ENCODE measurements at places on chromosomes 5 and 9.

GRCh38 chr5:97980291-97980690 lies 793.2 kb upstream of the RGMB start:
- peak; percentile 66 for DNase-seq

DNA sequence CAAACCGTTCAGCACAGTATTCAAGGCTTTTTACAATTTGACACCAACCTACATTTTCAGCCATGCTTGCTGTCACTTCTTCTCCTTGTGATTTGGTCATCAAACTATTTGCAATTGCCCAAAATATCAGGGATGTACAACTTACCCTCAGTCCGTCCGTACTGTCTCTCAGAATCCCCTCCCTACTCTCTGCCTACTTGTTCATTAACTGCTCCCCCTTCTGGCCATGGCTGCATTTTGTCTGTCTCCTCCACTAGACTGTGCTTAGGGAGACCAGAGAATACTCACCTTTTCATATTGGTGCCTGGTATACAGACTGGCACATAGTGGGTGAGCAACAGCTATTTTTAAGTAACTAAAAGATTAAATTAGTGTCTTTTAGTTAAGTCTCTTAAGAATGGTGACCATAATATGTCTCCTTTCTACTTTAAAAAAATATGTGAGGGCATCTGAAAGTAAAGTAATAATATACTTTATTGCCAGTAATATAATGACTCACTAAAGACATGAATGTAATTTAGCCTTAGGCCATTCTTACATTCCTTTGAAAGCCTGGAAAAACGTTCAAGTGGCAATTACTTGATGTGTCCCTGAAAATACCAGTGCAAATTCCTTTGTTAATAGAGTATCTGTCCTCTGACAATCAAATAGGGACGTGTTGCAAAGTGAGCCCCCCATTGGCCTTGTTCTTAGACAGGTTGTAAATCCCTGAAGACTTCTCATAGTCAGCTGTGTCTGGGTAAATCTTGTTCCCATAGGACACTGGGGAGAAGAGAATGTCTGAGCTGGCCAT lies 27.8 kb downstream of the PRLR start:
- DNase-seq = peak; percentile 52

GRCh38 chr9:92745881-92746280 lies 18.8 kb downstream of the BICD2 start:
- no peak for DNase-seq

- DNase-seq = no peak
Observed at GRCh38 chr9:21432672-21433425, 7.4 kb upstream of the IFNA1 start.

DNA sequence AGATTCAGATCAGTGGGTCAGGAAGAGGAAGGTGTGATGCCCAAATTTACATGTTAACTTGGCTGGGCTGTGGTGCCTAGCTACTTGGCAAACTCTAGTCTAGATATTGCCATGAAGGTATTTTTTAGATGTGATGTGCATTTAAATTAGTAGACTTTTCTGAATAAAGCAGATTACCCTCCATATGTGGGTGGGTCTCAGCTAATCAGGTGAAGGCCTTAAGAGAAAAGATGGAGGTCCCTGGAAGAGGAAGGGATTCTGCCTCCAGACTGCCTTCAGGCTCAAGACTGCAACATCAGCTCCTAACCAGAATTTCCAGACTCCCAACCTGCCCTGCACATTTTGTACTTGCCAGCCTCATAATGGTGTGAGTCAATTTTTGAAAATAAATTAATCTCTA lies 115.8 kb downstream of the CEMIP2 start:
- DNase-seq = no peak

GRCh38 chr5:75885849-75886596 lies 168.8 kb upstream of the POC5 start:
- DNase-seq = no peak

- no peak for DNase-seq
Observed at GRCh38 chr9:124359426-124359825, 55.8 kb downstream of the PSMB7 start.

GRCh38 chr9:89168901-89169813 lies 9.5 kb downstream of the SHC3 start:
- DNase-seq = no peak

DNA sequence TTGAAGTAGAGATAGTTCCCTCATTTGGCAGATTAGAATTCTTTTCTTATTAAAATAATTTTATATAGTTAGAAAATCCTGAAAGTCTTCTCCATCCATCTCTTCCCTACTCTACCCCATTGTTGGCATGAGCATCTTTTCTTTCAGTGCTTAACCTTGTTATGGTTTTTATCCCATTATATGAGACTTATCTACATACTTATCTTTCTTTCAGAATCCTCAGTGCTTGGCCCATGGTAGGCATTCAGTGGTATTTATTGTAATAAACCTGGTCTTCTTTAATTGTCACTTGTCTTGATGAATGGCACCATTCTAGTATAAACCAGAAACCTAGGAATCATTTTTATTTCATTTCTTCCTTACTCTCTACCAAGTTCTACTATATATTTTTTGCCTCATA lies 169.8 kb upstream of the TLX3 start:
- no peak for DNase-seq

DNA sequence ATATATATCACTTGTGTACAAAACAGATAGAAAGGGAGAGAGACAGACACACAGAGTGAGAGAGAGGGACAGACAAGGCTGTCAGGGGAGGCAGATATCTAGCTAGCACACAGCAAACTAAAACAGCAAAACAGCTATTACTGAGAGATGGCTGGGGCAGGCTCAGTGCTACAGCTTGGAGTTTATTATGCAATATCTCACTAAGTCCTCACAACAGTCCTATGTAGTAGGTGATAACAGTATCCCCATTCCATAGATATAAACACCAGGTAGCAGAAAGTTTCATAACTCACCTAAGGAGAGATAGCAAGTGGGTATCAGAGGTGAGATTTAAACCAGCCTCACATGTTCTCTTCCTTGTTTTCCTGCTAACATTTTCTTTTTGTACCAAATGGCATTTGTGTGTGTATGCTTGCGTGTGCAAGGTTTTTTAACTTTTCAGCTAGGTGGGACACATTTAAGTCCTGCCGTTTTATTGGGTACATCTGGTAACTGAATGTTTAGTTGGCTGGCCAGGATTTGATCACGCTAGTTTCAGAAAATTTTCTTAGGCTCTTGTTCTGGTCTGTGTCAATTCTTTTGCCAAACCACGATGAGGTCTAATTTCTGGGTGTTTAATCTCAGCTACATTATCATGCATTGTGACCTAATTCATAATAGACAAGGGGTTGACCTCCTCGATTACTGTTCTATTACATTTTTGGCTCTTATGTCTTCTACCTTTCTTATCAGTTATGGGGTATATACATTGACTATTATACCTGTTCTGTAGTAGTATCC lies 105.1 kb downstream of the LMNB1 start:
- DNase-seq = no peak

DNA sequence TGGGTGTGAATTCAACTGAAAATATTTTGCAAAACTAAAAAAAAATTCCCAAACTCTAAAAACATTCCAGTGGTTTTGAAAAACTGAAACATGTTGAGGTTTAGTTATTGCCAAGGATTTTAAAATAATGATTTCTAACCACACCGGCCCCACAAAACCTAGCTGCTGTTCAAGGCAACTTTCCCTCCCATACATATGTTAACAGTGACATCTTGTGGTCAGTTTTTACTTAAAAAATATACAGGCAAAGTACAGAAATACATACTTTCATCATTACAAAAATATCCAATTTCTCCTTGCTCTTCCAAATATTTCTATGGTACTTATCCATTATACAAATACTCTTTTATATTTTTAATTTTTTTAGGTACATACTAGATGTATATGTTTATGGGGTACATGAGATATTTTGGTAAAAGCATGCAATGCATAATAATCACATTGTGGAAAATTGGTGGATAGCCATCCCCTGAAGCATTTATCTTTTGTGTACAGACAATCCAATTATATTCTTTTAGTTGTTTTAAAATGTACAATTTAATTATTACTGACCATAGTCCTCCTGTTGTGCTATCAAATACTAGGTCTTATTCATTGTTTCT lies 34.4 kb upstream of the MRPS30 start:
- DNase-seq = peak; percentile 73

- peak; percentile 75 for DNase-seq
Observed at GRCh38 chr5:38692346-38692745, 135.9 kb upstream of the LIFR start.

GRCh38 chr5:40569546-40570270 lies 110.0 kb upstream of the PTGER4 start:
- DNase-seq = peak; percentile 49

DNA sequence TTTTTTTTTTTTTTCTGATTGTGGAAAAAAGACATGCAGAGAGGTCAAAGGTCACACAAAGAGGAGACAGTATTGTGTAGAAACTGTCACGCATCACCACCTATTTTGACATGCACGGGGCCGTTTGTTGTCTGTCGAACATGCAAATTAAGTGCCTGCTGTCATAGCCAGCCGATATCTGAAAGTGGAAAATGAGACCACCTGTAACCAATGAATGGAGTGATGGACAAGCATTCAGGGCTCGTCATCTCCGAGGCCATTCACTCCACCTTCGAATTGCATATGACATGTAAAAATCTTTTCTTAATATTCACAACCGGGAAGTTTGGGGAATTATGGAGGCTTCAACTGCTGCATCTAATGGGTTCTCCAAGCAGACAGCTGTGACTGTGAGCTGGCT lies 512.2 kb upstream of the ADAMTS16 start:
- no peak for DNase-seq

- DNase-seq = no peak
Observed at GRCh38 chr5:52491818-52492217, 295.9 kb upstream of the ITGA1 start.

- peak; percentile 22 for DNase-seq
Observed at GRCh38 chr5:149550594-149551226, 529 bp downstream of the CSNK1A1 start.

DNA sequence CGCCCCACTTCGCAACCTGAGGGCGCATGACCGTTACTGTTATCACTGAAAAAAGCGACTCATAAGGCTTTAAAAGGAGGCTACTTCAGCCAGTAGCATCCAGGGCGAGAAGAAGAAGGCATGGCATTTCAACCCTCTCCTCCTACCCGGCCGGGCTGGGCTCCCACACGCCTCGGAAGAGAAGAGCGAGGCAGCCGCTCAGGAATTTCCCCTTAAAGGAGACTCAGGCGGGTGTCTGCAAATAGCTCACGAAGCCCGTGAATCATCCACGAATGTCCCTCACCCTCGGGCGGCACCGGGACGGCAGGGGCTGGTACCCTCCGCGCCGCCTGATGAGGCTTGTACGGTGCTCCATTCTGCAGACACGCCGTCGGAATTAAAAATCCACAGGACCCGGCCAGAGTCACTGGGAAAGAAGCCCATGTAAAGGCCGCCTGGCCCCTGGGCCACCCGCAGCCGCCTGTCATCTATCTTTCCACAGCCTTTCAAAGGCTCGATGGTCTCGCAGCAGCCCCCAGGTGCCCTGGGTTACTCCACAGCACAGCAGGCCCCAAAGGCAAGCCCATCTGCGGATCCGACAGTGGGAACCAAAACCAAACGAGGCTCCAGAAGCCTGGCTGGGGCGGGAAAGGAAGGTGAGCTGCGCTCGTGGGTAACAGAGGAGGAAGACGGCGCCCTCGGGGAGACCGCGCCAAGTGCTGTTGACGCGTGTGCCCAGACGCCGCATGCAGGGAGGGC lies 11.8 kb downstream of the SLC12A7 start:
- DNase-seq = no peak

DNA sequence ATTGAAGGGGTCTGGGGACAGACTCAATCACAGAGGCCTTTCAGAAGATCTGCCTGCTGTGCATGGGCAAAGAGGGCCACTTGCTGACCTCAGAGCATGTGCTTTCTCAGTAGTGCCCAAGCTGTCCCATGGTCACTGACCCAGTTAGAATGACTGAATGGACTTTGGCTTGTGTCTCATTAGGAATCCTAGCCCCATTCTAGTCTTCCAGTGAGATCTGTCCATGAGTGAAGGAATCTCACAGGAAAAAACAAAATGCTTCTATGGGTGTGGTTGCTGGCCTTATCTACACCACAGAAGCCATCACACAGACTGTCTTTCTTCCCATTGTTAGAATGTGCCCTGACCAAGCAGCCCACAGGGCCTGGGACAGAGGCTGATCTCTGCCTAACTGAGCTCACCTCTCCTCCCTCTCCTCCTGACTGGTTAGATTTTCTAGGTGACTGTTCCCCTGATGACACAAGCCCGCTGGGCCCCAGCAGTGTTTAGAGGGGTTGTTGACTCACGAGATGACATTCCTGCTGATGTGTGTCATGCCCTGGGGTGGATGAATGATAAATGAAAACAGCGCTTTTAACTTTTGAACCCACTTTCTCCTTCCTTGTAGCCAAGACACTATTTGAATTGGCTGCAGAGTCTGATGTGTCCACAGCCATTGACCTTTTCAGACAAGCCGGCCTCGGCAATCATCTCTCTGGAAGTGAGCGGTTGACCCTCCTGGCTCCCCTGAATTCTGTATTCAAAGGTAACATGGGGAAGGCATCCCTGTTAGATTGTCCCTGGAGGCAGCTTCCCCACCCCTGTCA lies 24.8 kb downstream of the TGFBI start:
- DNase-seq = peak; percentile 81

DNA sequence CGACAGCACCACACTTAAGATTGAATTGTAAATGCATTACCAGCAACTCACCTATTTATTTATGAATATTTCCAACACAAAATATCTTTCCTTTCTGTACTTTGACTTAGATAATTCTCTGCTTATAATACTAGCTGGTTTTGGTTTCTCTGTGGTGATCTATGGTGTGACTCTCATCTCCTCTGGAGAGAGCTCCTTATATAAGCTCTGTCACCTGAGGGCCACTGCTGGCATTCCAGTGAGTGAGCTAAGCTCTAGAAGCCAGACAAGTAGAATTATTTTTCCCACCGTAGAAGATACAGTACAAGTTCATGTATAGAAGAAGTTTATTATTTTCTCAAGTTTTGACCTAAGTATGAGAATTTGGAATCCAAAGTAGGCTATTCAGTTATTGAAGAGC lies 111.5 kb downstream of the CDC42SE2 start:
- DNase-seq = no peak

- DNase-seq = no peak
Observed at GRCh38 chr5:305459-305858, 16.1 kb upstream of the AHRR start.

- DNase-seq = no peak
Observed at GRCh38 chr9:128685636-128686489, 3.2 kb upstream of the SET start.

GRCh38 chr5:33475706-33476105 lies 34.9 kb downstream of the TARS1 start:
- DNase-seq = no peak

DNA sequence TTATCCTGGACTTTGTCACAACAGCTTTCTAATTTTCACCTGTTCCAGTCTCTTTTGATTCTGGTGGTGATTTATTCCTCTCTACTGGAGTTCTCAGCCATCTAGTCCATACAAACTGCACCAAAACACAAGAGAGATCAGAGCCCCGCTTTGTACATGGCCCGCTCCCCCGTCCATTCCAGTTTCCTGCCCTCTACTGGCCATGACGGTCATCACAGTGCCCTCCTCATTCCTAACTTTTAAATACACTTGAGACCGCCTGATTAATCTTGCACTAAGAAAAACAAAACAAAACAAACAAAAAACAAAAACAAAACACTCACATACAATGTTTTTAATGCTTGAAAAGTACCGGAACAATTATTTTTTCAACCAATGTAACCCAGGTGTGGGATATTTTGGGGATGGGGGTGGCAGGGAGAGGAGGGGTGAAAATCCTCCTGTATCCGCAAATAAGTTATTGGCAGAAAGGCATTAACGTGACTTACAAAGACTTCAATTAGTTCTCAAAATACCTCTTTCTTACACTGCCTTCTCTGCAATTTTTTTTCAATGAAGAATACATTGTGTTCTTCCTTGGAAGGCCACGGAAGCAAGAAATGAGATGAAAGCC lies 84.8 kb upstream of the PAM start:
- DNase-seq = no peak

- DNase-seq = peak; percentile 92
Observed at GRCh38 chr5:77882670-77883257, 106.6 kb upstream of the TBCA start.
